ENCODE measurements at places on chromosomes 2 and 18. TPM values are rescaled to one million over a fixed set of nuclear protein-coding genes. Genes with fewer than 3 reads are reported as not detected.

GALNT5 gene
- under 0.01 TPM for total RNA-seq

EXOC6B gene
- total RNA-seq = 43.5 TPM

SKOR2 gene
- not detected for total RNA-seq

SERPINB7 gene
- total RNA-seq = not detected

OSR1 gene
- not detected for total RNA-seq

PRSS56 gene
- total RNA-seq = not detected

ARHGAP25 gene
- total RNA-seq = 1.7 TPM

NCKAP5 gene
- total RNA-seq = 0.39 TPM

ABCA12 gene
- total RNA-seq = under 0.01 TPM

TANK gene
- total RNA-seq = 75.2 TPM

PPP1R1C gene
- not detected for total RNA-seq

VWC2L gene
- not detected for total RNA-seq

CFAP221 gene
- 1.1 TPM for total RNA-seq

COL5A2 gene
- 188 TPM for total RNA-seq

OR6B2 gene
- not detected for total RNA-seq

FABP1 gene
- not detected for total RNA-seq

NEU2 gene
- total RNA-seq = not detected

LYG1 gene
- total RNA-seq = 0.39 TPM

FBXO36 gene
- total RNA-seq = 2.0 TPM

CAVIN2 gene
- total RNA-seq = 119 TPM

COX5B gene
- total RNA-seq = 219 TPM

AMER3 gene
- total RNA-seq = not detected

IL1R2 gene
- total RNA-seq = 0.13 TPM

DYTN gene
- total RNA-seq = not detected

STAT4 gene
- total RNA-seq = 0.13 TPM

RESP18 gene
- total RNA-seq = not detected
